T-helper 22 cell (primary cell): ENCODE measurements at places on chromosomes 1 and 21.

- no peak for DNase-seq
Measured at GRCh38 chr1:230753191-230753585, 6.0 kb downstream of the CAPN9 start.

DNA sequence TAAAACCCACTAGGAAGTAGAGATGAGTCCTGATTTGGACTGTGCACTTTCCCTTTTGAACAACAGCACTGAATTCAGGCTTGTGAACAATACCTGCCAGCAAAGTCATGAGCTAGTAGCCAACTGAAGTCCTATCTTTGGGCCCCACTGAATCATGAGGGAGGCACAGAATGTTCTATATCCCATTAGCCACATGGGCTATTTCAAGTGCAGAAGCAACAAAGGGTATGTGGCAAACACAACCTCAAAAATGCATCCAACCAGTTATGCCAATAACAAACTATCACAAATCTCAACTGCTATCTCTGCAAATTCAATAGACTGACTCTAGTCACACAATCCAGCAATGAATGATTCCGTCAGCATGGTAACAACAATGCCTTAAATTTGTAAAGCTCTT lies 276.0 kb downstream of the MRPL39 start:
- no peak for DNase-seq

GRCh38 chr21:25243808-25244207 lies 363.5 kb downstream of the MRPL39 start:
- no peak for DNase-seq

GRCh38 chr1:170410401-170411166 lies 121.4 kb upstream of the GORAB start:
- no peak for DNase-seq

- no peak for DNase-seq
Measured at GRCh38 chr21:32380940-32381339, 11.9 kb downstream of the URB1 start.

- DNase-seq: no peak
Measured at GRCh38 chr1:197222025-197222685, 45.9 kb upstream of the CRB1 start.

- peak; percentile 28 for DNase-seq
Measured at GRCh38 chr1:203340112-203340790, 10.7 kb downstream of the FMOD start.

GRCh38 chr1:201939574-201939973 lies 6.8 kb downstream of the LMOD1 start:
- DNase-seq: no peak

- DNase-seq: no peak
Measured at GRCh38 chr1:187771396-187771795, 942.6 kb downstream of the PLA2G4A start.

DNA sequence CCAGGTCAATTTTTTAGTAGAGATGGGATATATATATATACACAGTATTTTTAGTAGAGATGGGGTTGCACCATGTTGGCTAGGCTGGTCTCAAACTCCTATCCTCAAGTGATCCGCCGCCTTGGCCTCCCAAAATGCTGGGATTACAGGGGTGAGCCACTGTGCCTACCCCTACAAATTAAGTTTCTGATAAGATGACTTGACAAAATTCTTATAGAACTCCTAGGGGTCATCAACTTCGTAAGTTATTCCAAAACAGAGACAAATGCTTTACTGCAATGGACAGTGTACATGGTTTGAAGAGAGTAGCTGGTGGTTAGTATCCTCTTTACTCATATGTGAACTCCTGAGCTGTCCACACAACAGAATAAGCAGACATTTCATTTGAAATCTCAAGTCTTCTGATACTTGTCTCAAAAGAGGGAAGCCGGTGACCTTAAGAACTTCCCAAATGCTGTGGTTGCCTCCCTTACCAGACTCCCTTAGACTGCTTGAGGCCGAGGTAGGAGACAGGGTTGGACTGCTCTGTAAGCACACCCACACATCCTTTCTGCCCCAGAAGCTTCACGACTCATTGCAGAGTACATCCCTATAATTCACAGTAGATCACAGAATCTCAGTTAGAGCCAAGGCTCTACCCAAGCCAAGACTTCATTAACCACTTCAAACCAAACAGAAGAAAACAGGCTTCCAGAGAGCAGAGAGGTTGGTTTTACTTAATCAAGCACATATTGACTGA lies 244.1 kb upstream of the IRF2BP2 start:
- DNase-seq: no peak

DNA sequence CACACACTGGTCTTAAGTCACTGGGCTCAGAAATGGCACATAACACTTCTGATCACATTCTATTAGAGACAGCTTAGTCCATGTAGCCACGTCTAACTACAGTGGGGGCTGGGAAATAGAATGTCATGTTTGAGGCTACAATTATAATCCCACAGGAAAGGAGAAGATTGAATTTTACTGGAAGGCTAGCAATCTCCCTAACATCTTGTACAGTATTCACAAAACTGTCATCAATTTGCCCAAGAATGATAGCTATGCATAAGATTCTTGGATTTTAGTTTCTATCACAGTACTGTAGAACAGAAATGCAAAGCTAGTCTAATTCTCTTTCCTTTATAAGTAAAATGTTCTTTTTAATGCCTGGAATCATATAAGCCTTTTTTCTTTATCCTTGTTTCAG lies 12.7 kb upstream of the ZMYM6 start:
- no peak for DNase-seq

- DNase-seq: no peak
Measured at GRCh38 chr1:181108304-181108867, 19.9 kb downstream of the IER5 start.

GRCh38 chr1:100419072-100419471 lies 66.8 kb downstream of the CDC14A start:
- DNase-seq: no peak

GRCh38 chr1:223709598-223709997 lies 2.7 kb upstream of the CAPN2 start:
- no peak for DNase-seq

- no peak for DNase-seq
Measured at GRCh38 chr1:25137521-25138395, 94.5 kb downstream of the SYF2 start.

DNA sequence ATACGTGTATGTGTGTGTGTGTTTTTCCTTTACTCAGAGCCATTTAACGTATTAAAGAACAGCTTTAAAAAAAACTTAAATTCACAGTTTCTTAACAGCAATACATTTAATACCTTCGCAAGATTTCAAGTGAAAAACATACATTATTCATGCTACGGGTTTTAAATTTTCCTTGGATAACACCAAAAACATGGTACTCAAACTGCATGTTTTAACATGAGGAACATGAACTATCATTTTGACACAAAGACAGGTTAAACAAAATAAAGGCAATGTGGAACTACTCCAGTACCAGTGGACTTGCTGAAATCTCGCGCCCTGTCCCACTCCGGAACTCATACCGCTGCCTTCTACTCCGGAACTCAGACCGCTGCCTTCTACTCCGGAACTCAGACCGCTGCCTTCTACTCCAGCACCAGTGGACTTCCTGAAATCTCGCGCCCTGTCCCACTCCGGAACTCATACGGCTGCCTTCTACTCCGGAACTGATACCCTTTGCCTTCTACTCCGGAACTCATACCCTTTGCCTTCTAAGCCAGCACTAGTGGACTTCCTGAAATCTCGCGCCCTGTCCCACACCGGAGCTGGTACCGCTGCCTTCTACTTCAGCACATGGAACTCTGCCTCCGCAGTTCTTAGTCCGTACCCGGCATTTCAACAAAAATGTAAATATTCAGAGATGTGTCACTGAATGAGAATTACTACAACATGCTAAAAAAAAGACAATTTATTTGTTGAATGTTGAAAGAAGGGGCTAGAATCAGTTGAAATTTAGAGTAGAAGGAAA lies 148.6 kb downstream of the NCAM2 start:
- DNase-seq: no peak

DNA sequence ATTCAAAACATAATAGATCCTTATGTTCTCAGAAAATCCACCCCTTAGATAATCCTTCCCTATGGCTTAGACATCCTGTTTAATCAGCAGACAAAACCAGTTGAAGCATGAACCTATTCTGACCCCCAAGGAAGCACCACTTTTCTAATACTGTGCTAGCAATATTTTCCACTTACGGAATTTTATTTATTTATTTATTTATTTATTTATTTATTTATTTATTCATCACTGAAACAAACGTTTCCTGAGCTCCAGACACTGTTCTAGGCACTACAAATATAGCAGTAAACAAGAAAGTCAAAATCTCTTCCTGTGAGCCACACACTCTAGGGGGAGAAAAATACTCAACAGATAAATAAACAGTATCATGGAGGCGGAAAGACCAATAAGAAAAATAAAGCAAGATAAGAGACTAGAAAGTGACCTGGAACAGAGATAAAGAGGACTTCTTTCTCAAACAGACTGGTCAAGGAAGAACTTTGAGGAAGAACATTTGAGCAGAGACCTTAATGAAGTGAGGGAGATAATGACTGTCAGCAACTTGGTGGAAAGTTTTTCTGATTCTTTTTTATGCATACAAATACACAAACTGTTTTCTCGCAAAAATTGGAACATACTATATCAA lies 145.5 kb upstream of the POGK start:
- no peak for DNase-seq

- no peak for DNase-seq
Measured at GRCh38 chr1:191206513-191207207, 729.0 kb upstream of the BRINP3 start.

GRCh38 chr1:89953131-89953626 lies 41.7 kb upstream of the ZNF326 start:
- no peak for DNase-seq

- no peak for DNase-seq
Measured at GRCh38 chr1:90313778-90314177, 318.9 kb downstream of the ZNF326 start.

- no peak for DNase-seq
Measured at GRCh38 chr1:18870957-18871356, 11.5 kb upstream of the TAS1R2 start.

DNA sequence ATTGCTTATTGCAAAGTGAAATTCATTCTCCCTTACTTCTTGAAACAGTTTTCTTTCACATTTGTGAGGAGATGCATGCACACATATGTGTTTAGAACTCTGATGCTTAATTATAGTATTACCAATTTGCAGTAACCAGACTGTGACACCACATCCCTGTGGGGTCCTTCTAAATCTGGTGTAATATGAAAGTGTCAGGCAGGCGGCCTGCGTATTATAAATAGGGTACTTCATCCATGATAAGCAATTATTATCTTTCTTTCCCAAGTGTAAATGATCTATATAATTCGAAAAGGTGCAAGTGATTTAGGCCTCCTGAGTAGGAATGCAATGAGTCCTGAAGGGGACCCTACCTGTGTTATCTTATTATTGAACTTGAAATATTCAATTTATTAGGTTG lies 876 bp downstream of the EFCAB7 start:
- no peak for DNase-seq

- DNase-seq: no peak
Measured at GRCh38 chr1:88685259-88685620, 1.2 kb downstream of the PKN2 start.

- DNase-seq: no peak
Measured at GRCh38 chr1:193741228-193741627, 554.8 kb upstream of the B3GALT2 start.

GRCh38 chr1:167105271-167106118 lies 11.6 kb downstream of the STYXL2 start:
- DNase-seq: no peak

- DNase-seq: no peak
Measured at GRCh38 chr1:208781391-208782045, 537.3 kb upstream of the PLXNA2 start.
